Activated T-cell treated with anti-CD3 and anti-CD28 coated beads, Interleukin-2, amount 50 U/mL, for 4 hours (primary cell): ENCODE measurements at places on chromosomes 1 and 21. TPM values are rescaled to one million over a fixed set of nuclear protein-coding genes. Genes with fewer than 3 reads are reported as not detected.

Gene CD160
- total RNA-seq, result 6.4 TPM

Gene TCP10L
- 0.14 TPM for total RNA-seq

DNA sequence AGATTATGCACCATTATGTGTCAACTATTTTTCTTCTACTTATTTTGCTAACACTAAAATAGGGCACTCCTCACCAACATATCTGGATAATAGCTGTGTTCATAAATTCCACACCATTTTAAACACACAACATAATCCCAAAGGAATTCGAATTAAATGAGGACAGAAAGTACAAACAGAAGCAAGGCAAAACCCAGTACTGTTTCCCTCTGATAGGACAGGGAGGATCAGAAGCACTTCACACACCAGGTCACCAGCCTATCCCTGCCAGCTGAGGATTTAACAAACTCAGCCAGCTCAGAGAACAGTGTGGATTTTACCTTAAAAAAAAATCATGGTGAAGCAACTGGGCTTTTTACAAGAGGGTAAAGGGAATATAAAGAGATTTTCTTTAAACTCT, 20.0 kb downstream of the CRYZ start:
- no peak for DNase-seq

DNA sequence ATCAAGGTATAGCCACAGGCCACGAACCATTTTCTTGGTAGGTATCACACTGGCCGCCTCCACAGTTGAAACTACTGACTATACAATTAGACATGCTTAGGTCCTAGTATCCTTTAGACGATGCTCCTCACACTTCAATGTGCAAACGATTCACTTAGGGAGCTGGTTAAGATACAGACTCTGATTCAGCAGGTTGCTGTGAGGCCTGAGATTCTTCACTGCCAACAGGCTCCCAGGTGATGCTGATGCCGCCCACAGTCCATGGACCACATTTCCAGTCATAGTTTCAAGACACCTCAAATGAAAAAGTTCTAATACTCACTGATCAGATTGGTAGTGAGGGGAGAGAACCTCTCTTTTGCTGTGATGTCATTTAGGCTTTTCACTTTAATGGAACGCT, 6.8 kb downstream of the ATP5PO start:
- no peak for DNase-seq

DNA sequence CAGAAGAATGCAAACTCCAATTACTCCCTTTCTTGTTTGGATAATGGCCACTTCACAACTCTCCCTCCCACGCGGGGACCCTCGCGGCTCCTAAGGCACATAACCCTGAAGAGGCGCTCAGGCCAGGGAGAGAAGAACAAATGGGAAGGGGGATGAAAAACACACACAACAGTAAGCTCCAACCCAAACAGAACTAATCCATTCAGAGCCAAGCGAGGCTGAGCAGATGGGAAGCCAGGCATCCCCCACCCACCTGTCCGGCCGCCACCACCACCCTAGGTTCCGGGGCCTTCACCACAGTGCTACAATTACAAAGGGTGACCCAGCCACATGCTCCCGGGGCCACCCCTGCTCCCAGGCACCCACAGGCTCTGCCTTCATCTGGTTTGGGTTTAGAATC, 101.5 kb downstream of the MRPL37 start:
- DNase-seq, result no peak
